ENCODE measurements at places on chromosomes 12 and 14. TPM values are rescaled to one million over a fixed set of nuclear protein-coding genes. Genes with fewer than 3 reads are reported as not detected.

- DNase-seq, result no peak
Measured at GRCh38 chr14:101096551-101096950, 193.0 kb upstream of the RTL1 start.

DNA sequence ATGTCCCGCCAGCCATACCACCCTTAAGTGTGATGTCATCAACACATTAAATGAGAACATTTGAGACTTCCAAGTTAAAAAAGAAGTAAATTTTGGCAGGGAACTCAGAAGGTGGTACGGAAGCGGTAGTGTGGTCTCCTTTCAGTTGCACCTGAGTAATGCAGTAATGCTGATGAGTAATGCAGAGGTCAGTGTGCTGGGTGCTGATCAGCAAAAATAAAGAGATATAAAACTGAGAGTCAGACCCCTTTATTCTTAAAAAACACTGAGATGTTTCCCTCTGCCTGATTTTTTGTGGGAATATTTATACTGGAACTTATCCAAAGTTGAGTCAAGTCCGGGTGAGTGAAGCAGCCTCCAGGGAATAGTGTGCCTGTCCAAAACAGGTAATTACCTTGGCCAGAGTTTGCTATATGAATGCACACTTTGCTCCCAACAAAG, 370.6 kb upstream of the PRICKLE1 start:
- no peak for DNase-seq

Gene MYRFL
- not detected for total RNA-seq

Gene ARHGAP9
- not detected for total RNA-seq

Gene FBLN5
- total RNA-seq, result 14.2 TPM

GRCh38 chr12:50049254-50050118, 7.9 kb upstream of the ASIC1 start:
- DNase-seq, result no peak

Gene ASB2
- not detected for total RNA-seq

DNA sequence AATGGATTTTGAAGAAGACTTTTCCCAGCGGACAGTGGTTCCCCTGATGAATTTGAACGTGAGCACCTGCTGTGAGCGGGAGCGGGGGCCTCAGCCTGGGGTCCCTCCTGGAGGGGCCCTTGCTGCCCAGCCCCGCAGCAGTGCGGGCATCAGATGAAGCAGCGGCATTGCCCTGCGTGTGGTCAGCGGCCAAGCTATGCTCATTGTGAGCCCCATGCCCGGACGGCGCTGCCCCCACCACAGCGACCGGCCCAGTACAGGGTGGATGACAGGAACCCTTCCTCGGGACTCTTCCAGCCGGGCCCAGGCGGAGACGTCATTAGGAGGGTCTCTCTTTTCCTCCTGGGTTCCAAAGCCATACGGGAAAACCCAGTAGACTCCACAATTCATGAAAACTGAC, 3.5 kb downstream of the LRCOL1 start:
- no peak for DNase-seq

DNA sequence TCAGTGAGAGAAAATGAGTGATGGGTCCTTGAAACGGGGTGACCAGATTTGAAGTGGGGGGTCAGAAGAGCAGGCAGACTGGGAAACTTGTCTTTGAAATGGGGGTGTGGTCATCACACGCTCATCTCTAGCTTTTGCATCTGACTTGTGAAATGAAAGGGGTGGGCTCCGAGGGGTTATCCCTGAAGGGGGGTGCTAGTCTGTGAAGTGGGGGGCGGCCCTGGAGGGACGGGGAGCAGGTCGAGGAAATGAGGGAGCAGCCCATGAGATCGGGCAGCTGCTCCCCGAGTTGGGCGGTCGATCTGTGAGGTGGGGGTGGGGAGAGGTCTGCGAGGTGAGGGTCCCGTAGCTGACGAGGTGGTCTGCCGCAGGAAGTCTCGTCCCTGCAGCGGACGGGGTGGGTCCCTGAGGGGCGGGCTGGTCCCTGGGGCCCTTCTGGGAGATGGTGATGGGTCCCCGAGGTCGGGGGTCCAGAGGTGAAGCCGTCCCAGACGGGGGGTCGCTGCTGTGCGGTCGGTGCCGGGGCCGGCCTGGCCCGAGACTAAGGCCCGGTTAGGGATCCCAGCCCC, 542 bp downstream of the PXN start:
- no peak for DNase-seq

Gene ACSS3
- total RNA-seq, result 9.4 TPM

DNA sequence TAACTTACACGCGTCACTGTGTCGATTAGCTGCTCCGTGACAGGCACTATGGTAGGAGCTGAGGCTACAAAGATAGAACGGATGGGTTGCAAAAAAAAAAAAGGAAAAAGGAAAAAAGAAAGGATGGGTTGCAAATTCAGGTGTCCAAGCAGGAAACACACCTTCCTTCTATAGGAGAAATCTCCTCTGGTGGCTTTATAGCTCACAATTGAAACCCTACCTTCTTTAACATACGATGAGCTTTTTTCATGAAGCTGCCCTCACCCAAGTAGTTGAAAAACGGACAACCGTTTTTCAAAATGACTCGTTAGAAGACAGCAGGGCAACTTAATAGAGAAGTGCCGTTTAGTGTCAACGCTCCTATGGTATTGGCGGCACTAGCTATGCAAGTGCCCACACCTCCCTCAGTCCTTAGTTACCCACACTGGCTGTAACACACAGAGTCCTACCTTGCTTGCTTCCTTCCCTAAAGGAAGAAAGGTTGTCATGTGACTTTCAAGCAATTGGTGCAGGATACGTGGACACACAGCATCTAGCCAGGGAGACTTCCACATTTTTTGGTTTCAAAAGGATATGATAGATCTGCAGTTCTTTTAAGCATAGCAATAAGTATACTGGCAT, 682 bp upstream of the TRIP11 start:
- peak; percentile 14 for DNase-seq

DNA sequence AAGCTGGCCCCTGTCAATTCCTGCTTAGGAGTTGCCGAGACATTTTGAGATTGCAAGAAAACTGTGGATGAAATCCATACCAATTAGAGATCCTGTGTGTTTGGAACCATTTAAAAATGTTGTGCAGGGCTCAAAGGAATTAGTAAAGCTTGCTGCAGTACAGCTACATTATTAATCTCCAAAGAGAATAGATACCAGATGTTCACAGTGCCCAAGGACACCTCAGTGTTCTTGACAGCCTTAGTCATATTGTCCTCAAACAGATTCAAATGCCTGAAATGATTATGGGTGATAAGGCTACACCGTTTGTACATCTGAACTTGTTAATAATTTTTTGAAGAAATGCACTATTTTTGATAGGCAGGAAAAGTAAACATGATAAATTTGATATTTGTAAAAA, 164.6 kb downstream of the MSRB3 start:
- DNase-seq, result no peak

DNA sequence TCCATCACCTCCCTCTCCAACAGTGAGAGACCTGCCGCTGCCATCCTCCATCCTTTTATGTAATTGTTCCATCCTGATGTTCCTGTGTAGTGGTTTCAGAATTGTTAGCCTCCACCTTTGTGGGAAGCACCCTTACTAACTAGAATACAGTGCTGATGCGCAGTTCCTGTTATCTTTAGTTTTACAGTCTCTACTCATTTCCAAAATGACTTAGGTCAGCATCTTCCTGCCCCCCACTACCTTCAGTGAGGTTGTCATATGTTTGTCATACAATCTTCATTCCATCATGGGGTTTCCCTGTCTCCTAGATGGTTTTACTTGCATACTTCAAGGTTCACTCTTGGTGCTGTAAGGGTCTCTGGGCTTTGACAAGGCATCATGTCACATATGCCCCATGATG, 69.8 kb downstream of the EML1 start:
- no peak for DNase-seq

GRCh38 chr14:33564774-33565630, 385.9 kb downstream of the EGLN3 start:
- peak; percentile 59 for DNase-seq

DNA sequence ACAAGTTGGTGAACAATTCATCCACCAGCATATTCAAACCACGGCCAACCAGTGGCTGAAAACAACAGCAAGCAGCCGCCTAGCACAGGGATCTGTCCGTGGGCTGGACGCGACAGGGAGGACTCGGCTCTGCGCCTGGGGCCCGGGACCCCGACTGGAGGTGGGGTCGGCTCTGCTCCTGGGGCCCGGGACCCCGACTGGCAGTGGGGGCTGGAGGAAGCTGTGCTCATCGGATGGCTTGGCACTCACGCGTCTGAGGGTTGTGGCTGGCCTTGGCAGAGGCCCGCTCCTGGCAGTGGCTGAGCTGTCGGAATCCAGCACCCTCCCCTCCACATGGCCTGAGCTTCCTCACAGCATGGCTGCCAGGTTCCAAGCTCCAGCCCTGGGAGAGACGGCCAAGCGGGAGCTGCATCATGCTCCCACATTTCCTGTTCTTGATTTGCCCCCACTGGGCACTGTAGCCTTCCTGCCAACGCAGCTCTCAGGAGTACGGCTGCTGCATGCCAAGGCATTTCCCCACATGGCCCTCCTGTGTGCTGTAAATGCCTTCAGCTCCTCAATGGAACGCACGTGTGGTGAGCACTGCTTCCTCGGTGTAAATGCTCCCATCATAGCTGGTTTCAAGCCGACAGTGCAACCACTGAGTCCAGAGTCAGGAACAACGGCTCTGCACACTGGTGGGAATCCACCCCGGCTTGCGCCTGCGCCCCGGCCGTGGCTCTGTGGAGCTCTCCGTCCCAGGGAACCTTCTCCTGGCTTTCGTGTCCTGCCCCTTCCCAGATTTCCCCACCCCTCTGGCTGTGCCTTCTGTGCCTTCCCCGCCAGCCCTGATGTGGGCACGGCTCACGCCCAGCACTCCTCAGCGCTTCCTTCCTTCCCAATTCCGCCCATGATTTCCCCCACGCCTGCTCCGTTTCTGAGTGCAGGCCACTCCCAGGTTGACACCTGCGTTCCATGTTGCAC, 7.3 kb upstream of the GALNT9 start:
- no peak for DNase-seq

- DNase-seq, result no peak
Measured at GRCh38 chr14:64948612-64949210, 6.2 kb upstream of the GPX2 start.

GRCh38 chr14:22838631-22839041, 2.3 kb downstream of the MMP14 start:
- peak; percentile 75 for DNase-seq

- no peak for DNase-seq
Measured at GRCh38 chr14:105171004-105171673, 2.6 kb upstream of the JAG2 start.

- no peak for DNase-seq
Measured at GRCh38 chr12:43744826-43745225, 13.8 kb downstream of the PUS7L start.

GRCh38 chr12:72790273-72790672, 518.1 kb downstream of the TRHDE start:
- no peak for DNase-seq

Gene ABHD12B
- total RNA-seq, result not detected

- peak; percentile 53 for DNase-seq
Measured at GRCh38 chr14:25090716-25091454, 40.9 kb upstream of the STXBP6 start.

Gene ETFBKMT
- total RNA-seq, result 1.3 TPM

- DNase-seq, result no peak
Measured at GRCh38 chr12:114011711-114012110, 45.6 kb upstream of the RBM19 start.

- no peak for DNase-seq
Measured at GRCh38 chr12:24796876-24797275, 152.0 kb downstream of the BCAT1 start.

Gene OR6C2
- not detected for total RNA-seq

GRCh38 chr12:112031472-112031871, 18.2 kb downstream of the ERP29 start:
- DNase-seq, result no peak

DNA sequence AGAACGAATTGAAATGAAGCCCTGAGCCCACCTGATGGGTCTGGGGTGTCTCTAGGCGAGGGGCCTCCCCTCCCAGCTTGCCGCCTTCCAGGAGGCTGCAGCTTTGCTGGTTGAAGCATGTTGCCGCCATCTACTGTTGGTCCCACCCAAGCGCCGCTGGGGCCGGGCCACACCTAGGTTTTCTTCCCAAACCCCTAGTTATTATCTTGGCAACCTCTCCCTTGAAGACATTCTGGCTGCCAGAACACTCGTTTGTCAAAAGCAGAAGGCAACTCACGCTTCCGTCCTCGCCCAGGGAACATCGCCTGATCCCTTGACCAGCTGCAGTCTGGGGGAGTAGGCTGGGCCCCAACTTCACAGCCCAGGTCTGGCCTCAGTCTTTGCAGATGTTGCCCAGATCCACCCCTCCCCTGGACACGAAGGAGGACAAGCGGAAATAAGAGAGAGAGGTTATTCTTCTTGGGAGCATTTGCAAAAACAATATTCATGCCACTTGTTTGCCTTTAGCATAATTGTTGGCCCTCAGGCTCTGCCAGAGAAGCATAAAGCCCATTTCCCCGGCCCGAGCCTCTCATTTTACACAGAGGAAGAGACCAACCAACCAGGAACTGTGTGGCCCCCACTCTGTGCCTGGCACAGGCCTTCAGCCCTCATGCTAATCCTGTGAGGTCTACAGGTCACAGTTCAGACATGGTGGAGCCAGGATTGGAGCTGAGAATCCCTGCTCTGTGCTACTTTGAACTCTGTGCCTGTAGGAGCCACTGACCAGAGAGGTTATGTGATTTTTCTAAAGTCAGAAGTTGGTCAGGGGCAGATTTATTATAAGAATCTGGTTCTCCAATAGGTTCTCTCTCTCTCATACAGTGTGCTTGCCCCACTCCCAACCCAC, 6.8 kb downstream of the EMP1 start:
- no peak for DNase-seq

DNA sequence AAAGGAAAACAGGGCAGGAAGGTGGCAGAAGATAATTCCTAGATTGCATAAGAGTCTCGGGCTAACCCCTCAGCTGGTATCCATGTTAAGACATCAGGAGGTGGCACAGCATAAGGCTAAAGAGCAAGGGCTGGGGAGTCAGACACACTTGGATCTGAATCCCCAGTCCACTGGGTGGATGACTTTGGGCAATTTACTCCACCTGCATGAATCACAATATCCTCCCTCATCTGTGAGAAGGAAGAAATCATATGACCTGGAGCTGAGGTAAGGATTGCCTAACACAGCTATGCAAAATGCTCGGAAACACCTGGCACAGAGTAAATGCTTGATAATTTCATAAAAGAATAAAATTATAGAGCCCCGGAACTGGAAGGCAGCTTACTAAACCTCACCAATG, 217.9 kb downstream of the PIK3C2G start:
- no peak for DNase-seq

DNA sequence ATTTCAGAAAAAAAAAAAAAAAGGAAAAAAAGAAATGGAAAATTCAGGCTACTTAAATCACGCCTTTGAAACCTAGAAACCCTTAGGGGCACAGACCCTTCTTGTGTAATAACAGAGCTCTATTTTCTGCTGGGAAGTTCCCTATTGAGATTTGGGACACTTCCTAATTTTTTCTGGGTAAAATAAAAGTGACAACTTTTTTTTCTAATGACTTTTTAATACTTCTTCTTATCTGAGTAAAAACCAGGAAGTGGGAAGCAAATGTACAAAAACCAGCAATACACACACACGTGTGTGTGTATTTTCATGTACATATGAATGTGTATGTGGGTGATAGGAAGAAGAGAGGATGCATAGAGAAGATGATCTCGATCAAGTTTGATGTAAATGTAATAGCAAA, 35.8 kb downstream of the ETV6 start:
- no peak for DNase-seq
